ENCODE measurements at places on chromosomes 2 and 18.

- no peak for DNase-seq
These were observed 43.0 kb downstream of the KLF7 start for GRCh38 chr2:207122651-207123334.

DNA sequence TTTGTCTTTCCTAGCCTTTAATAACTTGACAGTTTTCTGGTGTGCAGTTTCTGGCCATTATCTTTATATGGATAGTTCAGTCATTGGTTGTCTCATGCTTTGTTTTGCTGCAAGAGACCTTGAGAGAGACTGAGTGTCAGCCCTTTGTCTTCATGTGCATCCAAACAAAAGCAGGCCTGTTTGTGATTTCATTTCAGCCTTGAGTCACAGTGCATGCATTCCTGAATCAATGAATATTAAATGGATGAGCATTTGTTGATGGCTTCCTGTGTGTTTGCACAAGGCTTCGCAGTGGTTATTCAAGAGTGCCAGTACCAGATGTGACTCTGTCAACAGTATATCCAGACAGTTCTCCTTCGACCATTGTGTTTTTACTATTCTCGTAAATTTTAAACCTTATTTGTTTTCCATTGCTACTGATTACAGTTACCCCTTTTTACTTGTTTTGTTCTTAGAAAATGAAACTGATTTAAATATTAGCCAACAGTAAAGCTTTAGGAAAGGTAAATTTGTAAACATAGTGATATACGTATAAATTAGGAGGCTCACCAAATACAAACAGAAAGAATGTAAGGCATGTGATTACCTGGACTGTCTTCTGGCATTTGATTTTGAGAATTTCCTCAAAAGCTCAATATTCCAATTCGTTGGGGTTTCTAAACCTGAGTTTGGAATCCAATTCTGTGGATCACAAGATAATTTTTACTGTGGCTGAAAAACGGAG, 319.8 kb downstream of the CTNNA2 start:
- DNase-seq: no peak

DNA sequence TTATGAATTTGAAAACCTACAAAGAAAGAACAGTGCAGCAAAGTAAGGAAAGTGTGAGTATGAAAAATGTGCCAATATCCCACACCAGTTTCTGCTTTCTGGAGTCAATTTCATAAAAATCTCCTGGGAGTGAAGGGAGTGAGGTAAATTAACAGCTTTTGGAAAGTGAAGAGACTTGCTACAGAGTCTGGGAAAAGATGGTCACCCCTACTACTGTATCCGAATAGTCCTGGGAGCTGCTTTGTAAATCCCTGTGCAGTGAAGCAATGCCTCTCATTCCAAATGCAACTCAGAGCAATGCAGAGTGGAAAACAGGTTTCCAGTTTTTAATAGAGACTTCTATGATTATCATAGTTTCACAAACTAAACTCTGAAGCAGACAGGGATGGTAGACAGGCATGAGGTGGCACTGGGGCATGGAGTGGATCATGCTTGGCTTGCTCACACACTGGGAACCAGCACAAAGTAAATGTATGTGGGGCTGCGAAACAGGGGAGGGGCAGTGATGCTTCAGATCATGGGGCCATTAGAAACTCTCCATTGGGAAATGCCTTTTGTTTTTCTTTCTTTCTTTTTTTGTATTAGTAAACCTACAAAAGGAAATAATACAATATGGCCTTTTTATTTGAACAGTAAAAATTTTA, 10.6 kb downstream of the COL5A2 start:
- DNase-seq: no peak

- DNase-seq: no peak
These were observed 54.7 kb downstream of the UGGT1 start for GRCh38 chr2:128145651-128146050.

- DNase-seq: no peak
These were observed 45.5 kb downstream of the FMNL2 start for GRCh38 chr2:152380261-152381055.

DNA sequence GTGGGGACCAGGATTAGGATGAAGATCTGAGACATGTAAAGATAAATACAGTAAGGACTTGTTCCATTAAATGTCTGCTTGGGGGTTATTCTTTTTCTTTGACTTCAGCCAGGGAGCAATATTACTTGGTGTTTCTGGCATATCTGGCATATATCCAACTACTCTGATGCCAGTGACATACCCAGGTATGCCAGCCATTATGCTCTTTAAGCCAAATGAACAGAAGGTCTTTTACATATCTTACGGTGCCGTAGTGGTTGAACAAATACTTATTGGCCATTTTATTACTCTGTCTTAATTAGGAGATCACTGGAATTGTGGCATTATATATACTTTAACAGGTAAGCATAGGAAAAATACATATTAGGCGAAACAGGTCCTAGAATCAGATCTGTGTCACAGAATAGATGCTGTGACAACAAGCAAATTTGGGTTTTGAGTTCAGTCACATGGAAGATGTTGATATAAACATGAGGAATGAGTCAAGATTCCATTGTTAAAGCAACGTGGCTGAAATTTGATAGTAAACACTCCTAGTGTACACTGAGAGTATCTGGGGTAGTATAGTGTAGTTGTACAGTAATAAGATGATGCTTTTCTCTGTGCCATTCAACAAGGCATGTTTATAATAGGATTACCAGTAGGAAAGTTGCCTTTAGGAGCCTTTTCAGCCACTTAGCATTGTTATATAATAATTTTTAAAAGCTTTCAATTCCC, 62.6 kb downstream of the KCTD18 start:
- no peak for DNase-seq

DNA sequence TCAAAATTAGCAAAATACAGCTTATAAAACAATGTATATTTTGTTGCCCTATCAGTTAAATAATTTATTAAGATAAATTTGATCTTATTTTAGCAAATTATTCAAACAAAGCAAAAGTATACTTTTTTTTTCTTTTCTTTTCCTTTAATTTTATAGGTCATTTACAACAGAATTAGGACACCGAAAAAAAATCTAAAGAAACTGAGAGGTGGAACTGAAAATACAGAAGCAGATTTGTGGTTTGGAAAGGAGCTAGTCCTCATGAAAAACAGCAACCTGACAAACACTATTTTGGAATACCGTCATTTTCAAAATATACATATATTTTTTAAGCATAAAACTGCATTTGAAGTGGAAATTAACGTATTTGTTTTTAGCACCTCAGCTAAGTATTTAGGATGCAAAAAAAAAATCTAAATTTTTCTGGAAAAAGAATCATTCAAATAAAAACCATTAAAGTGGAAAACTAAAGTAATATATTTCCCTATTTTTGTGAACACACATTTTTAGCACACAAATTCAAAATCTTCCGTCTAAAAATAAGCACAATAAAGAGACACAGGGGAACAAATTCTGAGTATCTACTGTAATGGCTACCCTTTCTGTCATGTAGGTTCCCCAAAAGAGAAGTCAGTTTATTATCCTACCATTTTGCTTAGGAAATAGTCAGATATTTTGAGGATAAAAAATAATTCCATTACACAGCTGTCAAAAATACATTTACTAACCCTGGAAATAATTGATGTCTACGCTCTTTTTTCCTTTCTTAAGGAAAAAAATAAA, 2.7 kb downstream of the CCDC88A start:
- no peak for DNase-seq

GRCh38 chr2:72952961-72953360, 35.6 kb downstream of the EMX1 start:
- no peak for DNase-seq

DNA sequence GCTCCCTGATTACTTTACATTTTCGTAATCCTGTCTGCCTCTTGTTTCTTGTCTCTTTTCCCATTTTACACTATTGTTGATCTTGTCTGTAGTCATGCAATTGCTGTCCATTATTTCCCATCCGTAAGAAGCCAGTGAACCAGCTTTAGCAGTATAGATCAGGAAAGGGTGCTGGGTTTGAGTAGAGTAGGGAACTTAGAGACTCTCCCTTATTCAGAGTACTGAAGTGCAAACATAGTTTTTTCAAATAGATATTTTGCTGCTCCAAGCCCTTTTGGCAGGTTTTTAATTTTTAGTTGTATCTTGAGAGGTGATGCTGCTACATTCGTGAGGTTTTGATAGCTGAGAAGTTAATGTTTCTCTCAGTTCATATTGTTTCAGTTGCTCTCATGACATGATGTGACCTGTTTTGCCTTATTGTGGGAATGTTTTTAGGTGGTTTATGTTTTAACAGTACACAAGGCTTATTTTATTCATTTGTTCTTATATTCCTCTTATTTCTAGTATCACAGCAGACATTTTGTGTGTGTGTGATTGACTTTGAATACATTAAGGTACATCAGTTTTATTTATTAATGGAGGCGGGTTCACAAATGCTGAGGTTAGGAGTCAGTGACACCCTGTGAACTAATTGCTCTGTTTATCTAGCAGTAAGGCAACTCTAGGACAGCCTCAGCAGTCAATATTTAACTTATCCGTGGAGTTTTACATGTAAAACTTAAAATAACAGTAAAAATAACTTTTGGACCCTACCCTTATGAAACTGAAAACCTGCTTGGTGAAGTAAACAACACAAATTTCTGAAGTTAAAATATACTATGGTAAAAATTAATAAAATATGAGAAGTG, 118.4 kb downstream of the ZNF407 start:
- DNase-seq: no peak

DNA sequence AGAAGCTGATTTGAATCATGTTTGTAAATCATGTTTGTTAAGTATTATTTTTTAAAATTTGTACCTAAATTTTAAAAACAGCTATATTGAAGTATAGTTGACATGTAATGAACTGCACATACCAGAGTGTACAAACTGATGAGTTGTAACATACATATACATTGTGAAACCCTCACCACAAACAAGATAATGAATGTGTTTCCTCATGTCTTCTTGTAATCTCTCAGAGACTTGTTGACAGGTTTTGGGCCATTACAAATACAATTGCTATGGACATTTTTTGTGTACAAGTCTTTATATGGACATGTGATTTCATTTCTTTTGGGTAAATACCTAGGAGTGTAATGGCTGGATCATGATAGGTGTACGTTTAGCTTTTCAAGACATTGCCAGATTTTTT, 21.5 kb downstream of the WDR43 start:
- DNase-seq: no peak

DNA sequence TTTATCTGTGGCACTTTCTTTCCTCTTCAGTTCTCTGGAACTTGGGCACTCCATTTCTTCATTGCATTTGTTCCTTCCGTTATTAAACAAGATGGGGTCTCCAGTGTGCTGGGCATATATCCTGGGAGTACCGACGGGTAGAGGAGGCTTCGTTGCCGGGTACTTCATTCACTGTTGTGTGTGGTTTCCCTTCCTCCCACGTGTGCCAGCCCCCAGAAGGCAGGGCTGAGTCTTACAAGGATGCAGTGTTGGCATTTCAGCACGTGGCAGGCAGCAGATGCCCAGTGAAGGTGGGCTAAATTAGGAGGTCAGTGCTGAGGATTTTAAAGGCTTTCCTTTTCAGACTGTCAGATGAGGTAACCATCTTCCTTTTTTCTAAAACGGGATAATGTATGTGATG, 58.6 kb downstream of the MGAT5 start:
- no peak for DNase-seq

DNA sequence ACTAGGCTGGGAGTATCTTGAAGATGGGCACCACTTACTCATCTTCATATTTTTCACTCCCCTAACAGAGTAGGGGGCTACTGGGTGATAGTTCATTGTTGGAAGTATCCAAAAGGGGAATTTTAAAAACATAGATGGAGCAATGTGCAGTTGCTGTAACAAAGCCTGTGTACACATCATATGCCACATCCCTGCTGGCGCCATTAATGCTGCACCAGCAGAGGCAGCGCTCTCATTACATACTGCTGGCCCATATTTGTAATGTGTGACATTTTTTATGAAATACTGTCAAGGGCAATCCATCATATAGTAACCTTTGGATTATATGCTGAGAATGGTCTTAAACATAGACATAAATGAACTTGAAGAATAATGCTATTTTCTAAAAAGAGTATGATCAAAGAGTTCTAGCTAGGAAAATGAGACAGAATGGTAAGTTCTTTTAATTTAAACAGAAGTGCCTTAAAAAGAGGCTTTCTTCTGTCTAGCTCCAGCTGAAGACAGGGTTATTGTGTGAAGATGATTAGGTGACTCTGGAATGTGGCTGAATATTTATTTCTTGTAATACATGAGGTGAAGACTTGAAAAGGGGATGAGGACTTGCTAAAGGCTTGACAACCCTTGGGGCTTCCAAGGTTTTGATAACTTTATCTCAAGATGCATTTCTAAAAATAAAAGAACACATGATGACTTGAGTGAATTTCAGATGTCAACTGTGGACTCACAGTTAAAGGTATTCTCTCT, 2.4 kb upstream of the TMEM178A start:
- no peak for DNase-seq

- DNase-seq: no peak
These were observed 524.2 kb downstream of the TRIB2 start for GRCh38 chr2:13240789-13241487.

- no peak for DNase-seq
These were observed 5.5 kb upstream of the QPCT start for GRCh38 chr2:37338933-37339332.

GRCh38 chr2:160909781-160910242, 250.4 kb upstream of the TANK start:
- DNase-seq: no peak

DNA sequence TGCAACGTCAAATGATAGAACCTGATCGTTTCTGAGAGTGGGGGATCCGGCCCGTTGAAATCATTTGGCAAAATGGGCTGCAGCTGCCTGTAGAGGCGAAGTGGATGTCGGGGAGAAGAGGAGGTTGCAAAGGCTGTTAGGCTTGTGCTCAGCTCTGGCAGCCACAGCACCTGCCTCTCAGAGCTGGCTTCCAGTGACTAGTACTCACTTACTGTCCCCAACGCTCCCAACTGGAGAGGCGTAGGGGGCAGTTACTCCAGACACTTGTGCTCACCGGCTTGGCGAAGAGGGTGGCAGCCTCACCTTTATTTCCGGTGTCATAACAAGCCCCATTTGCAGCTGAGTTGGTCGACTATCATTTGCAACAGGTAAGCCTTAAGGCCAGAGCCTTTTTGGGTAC, 37.9 kb downstream of the NCK2 start:
- DNase-seq: no peak

DNA sequence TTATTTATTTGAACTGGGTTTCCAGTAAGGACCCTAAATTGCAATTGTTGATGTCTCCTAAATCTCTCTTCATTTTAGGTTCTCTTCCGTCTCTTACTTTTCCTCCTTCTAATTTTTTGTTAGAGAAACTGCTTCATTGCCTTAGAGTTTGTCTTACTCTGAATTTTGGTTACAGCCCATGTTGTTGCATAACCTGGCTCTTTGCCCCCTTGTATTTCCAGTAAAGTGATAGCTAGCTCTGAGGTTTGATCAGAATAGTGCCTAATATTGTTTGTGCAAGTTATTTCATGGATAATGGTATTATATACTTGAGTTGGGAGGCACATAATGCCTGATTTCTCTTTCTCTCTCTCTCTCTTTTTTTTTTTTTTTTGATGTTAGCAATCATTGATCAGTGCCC, 71.8 kb downstream of the MGAT5 start:
- DNase-seq: no peak

Data from stimulated activated CD4-positive, alpha-beta T cell treated with anti-CD3 and anti-CD28 coated beads, Interleukin-1b, Interleukin-23, amount 100 ng/mL, for 1 hour (primary cell).